Ovary (tissue), 10 donors: ENCODE measurements at places on chromosomes 16 and 17. TPM values are rescaled to one million over a fixed set of nuclear protein-coding genes. Genes with fewer than 3 reads are reported as not detected.

DNA sequence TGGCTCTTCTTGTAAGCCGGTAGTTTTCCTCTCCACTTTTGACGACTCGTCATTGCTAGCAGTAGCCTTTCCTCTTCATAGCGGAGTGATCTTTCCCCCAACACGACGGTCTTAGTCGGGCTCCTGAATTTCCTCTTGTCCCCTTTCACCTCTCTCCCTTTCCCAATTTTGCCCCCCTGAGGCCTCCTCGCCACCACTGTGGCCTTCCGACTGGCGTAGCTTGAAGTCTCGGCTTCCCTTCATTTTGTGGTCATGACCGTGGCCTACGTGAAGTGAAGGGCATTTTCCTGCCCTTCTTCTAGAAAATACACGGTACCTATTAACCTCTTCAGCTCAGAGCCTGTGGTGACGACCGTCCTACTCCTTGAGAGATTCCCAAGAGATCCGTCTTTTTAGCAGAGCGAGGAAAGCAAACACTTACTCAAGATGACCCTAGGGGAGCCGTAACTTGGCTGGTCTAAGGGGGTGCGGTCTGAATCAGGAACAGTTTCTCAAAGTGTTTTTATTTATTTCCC is 787 bp downstream of the PRKAR1A start:
- DNase-seq, result no peak

GRCh38 chr16:85028685-85029407 is 1.3 kb downstream of the KIAA0513 start:
- DNase-seq, result peak; percentile 56

Gene HEATR9
- total RNA-seq, result not detected

GRCh38 chr17:73901661-73902415 is 257.6 kb upstream of the SDK2 start:
- DNase-seq, result no peak

GRCh38 chr16:31487071-31487719 is 4.3 kb downstream of the SLC5A2 start:
- DNase-seq, result no peak

Gene KCNJ16
- total RNA-seq, result 0.23 TPM

Gene CYLD
- total RNA-seq, result 39.2 TPM

Gene P2RX1
- 0.46 TPM for total RNA-seq
